Upper lobe of right lung (tissue), 1 donor: ENCODE measurements at places on chromosomes 3 and 15. TPM values are rescaled to one million over a fixed set of nuclear protein-coding genes. Genes with fewer than 3 reads are reported as not detected.

FBXL22 gene
- 0.98 TPM for total RNA-seq

CCR1 gene
- total RNA-seq = 40.9 TPM

MED12L gene
- 0.69 TPM for total RNA-seq

C3orf80 gene
- total RNA-seq = 1.3 TPM

GOLGA8K gene
- total RNA-seq = 2.1 TPM

LEKR1 gene
- 2.1 TPM for total RNA-seq

GPR62 gene
- not detected for total RNA-seq
